Kasumi-1 (cell line): ENCODE measurements at places on chromosomes 2 and 18.

GRCh38 chr2:173066887-173067676 is 8.6 kb upstream of the MAP3K20 start:
- no peak for DNase-seq

- DNase-seq = no peak
Observed at GRCh38 chr2:69018678-69019095, 5.7 kb downstream of the ANTXR1 start.

DNA sequence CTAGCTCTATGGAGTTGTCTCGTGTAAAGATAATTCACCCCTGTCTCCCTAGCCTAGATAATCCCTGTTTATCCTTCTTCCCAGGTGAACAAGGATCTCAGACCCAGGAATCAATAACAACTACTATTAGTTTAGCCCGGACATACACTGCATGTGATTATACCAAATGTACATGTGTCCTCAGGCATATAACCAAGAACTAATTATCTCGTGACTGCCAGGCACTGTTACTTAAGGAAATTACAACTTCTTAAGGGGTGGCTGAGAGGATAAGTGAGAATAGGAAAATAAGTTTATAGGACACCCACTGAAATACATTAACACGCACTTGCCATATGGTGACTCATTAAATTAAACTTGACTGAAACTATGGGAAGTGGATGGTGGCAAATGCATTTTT is 126.6 kb downstream of the CNTNAP5 start:
- DNase-seq = no peak

DNA sequence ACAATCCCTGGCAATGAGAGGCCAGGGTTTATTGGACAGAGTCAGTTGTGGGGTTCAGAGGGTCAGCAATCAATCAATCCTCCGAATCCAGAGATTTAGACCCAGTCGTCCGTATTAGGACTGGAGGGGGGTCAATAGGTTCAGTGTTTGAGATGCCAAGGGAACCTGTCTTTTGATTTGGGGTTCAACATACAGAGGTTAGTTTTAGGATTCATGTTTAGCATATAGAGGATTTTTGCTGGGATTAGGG is 292 bp downstream of the GMPPA start:
- no peak for DNase-seq

GRCh38 chr2:159111346-159111927 is 143.0 kb downstream of the TANC1 start:
- no peak for DNase-seq

GRCh38 chr18:269480-270095 is 1.7 kb upstream of the THOC1 start:
- DNase-seq = no peak

DNA sequence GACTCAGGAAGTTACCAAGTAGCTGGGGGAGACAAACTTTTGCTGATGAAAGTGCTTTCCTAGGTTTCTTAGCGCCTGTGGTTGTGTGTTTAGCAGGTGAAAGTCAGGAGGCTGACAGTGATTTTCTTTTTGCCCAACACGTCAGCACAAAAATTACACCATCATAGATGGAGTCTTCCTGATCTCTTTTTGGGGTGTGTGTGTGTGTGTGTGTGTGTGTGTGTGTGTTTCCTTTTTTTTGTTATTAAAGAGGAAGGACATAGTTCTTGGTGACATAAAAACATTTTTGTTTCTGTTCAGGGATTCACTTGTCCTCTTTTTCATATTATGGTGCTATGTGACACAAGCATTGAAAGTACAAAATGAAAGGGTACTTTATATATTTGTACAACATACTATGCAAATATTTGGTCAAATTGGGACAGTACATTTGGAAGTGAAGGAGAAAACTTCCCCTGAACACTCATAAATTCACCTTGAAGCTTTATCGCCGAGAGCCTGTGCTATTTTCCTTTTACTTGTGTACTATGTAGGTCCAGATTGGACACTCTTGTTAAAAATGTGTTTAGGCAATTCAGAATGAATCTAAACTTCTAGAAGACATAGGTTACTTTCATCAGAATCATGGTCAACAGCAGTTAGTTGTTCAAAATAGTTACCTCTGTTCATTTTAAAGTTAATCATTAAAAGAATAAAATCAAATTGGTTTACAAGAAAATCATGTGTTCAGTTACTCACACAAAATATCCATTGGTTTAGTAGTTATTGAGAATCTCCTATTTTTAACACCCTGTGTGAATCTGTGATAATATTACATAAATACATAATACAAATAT is 491.9 kb downstream of the IRS1 start:
- DNase-seq = no peak

DNA sequence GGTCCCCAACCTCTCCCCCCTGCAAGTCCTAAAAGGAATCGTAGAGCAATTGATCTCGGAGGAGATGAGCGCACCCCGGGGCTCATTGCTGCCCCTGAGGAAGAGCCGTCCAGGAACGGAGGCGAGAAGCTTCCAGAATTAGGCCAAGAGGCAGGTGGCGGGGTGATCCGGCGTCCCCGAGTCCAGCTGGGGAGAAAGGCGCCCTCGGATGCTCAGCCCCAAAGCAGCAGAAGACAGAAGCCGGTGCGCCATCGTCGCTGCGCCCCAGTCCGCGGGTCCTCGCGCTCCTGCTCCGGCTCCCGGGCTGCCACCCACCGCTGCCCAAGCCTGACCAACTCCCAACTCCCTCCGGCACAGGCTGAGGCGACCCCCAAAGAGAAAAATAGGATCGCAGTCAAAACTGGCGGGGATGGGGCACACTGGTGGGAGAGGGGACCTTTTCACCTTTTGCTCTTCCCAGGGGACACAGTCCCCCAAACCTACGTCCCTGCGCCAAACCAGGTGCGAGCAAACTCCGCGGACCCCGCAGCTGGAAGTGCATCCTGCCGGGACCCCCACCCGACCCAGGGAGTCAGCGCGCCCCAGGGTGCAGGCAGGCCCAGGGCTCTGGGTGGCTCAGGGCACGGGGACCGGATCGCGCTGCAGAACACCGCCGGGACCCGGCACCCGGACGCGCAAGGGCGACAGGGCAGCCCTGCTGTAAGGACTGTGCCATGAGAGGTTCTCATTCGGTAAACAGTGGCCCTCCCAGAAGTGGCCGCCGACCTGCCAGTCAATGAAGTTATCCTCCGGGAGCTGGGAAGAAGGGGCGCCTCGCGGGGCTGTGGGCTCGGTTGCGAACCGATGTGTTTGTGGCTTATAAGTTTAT is 8.4 kb upstream of the MEIS1 start:
- no peak for DNase-seq

GRCh38 chr18:40072761-40073160 is 1882.3 kb upstream of the PIK3C3 start:
- no peak for DNase-seq

DNA sequence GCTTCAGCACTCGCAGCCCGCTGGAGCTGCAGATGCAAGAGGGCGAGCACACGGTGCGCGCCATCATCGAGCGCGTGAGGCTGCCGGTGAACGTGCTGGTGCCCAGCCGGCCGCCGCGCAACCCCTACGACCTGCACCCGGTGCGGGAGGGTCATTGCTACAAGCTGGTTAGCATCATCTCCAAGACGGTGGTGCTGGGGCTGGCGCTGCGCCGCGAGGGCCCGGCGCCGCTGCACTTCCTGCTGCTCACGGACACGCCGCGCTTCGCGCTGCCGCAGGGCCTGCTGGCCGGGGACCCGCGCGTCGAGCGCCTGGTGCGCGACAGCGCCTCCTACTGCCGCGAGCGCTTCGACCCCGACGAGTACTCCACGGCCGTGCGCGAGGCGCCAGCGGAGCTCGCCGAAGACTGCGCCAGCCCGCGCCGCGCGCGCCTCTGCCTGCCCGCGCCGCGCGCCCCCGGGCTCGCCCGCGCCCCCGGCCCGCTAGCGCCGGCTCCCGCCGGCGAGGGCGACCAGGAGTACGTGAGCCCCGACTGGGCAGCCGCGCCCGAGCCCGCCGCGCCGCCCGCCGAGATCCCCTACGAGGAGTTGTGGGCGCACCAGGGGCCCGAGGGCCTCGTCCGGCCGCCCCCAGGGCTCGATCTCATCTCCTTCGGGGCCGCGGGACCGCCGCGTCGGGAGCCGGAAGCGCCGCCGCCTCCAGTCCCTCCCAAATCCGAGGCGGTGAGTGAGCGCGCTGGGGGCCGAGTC is 11.8 kb downstream of the GAREM2 start:
- peak; percentile 78 for DNase-seq

- no peak for DNase-seq
Observed at GRCh38 chr2:2016651-2017311, 272.5 kb upstream of the PXDN start.

GRCh38 chr2:19682493-19682892 is 219.3 kb downstream of the TTC32 start:
- DNase-seq = no peak

- DNase-seq = no peak
Observed at GRCh38 chr18:31591628-31592027, at the start of gene TTR. Gene TTR, plus strand, starts transcription at chr18:31591877. Its CDS starts 26 bp downstream, at chr18:31591903.

DNA sequence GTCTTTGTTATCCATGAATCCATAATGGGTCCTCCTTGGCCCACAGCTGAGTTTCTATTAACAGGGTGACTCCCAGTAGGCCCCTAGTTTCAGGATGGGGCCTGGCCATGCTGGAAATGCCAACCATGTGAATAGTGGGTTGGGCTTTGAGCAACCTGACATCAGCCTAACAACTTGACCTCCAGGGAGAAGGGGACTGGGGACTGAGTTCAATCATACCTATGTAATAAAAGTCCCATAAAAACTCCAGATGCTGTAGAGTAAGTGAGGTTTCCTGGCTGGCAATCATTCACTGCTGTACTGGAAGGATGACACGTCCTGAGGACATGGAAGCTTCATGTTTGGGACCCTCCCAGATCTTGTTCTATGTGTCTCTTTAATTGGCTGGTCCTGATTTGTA is 7.9 kb downstream of the REV1 start:
- DNase-seq = no peak

- no peak for DNase-seq
Observed at GRCh38 chr18:48902856-48903601, 47.7 kb downstream of the SMAD7 start.

DNA sequence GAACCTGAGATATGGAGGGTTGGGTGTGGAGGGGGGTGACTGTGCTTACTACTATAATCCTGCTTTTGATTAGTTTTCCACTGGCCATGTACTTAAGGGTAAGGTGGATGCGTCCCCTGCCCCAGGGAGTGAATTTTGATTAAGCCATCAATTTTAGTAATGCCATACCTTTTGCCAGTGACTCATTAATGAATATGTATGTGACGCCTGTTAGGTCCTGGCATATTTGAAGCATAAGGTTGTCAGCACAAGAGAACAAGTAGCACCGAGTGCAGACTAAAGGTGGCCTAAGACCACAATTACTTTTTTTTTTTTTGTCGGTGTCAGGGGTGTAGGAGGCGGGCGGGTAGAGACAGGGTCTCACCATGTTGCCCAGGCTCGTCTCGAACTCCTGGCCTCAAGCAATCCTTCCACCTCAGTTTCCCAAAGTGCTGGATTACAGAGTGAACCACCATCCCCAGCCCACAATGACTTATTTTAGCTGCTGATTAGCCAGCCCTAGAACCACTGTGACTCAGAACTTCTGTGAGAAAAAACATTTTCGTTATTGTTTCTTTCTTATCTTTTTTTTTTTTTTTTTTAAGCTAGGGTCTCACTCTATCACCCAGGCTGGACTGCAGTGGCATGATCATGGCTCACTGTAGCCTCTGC is 7.0 kb downstream of the TANC1 start:
- no peak for DNase-seq

GRCh38 chr18:10291568-10291981 is 162.9 kb upstream of the APCDD1 start:
- DNase-seq = no peak

- peak; percentile 68 for DNase-seq
Observed at GRCh38 chr2:197857476-197858107, 53.2 kb downstream of the PLCL1 start.

DNA sequence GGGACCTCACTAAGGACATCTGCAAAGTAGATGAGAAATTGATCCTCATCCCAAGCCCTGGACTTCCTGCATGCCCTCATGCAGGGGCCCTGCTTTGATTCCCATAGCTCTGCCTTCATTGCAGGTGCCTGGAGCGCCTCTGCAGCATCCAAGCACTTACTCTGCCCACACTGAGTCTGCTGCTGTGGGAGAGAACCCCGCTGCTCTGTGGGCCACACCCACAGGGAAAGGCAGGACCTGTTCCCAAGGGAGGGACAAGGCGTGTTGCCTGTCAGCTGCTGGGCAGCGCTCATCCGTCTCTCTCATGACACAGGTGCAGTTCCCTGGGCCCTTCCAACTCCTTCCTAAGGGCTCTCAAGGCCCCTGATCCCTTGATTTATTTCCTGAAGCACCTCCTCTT is 266.8 kb upstream of the SMIM21 start:
- DNase-seq = no peak

DNA sequence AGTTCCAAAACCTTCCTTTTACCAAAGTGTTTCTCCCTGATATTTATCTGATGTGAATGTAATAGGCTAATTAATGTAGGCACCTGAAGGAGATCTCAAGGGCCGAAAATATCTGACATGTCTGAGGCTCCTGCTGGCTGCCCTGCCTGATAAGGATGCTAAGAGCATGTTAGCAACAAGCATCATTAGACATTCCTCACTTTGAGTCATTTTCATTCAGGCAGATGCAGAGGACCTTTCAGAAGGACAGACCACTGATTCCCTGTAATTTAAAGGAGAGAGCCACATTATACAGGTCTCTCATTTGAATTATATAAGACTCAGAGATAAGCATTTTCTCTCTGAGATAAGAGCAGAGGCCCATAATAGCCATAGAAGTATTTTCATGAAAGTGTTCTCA is 222.4 kb upstream of the NCKAP5 start:
- no peak for DNase-seq

DNA sequence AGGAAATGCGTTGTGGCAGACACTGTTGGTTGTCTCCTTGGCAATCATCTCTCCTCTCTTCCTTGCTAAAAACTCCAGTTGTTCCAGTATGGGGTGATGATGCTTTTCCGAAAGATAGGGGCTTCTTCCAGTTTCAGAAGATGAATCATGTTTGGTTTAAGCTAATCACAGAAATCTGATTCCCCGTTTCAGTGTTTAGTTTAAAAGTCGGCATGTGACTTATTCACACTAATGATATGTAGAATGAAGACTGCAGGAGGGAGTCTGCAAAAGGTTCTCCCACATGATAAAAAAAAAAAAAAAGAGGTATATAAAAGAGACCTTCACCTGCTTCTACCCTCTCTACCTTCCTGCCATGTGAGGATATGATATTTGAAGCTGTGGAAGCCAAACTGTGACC is 239.0 kb upstream of the SIX2 start:
- no peak for DNase-seq

DNA sequence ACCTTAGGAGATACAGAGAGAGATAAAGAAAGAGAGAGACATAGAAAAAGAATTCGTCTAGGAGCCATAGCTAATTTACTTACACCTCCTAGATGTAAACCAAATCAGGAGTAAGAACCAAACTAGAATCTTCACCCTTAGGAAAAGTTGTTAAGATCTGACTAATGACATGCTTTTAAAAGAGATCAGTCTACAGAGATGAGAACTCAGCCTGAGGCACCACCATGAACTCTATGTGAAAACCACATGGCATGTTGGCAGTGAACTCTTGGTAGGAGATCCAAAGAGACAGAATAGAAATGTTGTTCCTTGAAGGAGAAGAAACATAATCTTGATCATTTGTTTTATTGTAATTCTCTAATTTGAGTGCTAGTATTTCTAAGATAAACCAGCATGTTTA is 585.4 kb upstream of the ID2 start:
- no peak for DNase-seq
